ENCODE measurements at places on chromosomes 5 and 9. TPM values are rescaled to one million over a fixed set of nuclear protein-coding genes. Genes with fewer than 3 reads are reported as not detected.

The EDIL3 gene
- total RNA-seq: 14.4 TPM

The PRXL2C gene
- total RNA-seq: 24.5 TPM

DNA sequence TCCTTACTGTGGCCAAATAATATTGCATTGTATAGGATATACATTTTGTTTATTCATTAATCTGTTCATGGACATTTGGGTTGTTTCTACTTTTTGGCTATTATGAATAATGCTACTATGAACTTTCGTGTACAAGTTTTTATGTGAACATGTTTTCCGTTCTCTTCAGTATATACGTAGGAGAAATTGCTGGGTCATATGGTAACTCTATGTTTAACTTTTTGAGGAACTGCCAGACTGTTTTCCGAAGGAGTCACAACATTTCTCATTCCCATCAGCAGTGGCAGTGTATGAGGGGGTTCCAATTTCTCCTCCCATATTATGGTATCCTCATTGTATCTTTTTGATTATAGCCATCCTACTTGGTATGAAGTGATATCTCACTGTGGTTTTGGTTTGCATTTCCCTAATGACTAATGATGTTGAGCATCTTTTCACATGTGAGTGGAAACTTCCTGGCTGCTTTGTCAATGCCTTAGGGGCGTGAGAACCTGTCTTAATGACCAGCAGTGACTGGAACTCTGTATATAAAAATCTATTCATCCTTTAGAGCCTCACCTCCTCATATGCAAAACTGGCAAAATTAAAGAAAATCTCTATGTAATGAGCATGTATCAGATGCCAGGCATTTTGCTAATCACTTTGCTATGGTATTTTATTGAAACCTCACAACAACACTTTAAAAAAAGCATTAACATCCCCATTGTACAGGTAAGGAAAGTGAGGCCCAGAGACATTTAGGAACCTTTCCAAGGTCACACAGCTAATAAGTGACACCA lies 47.8 kb upstream of the TGFBR1 start:
- DNase-seq: no peak

DNA sequence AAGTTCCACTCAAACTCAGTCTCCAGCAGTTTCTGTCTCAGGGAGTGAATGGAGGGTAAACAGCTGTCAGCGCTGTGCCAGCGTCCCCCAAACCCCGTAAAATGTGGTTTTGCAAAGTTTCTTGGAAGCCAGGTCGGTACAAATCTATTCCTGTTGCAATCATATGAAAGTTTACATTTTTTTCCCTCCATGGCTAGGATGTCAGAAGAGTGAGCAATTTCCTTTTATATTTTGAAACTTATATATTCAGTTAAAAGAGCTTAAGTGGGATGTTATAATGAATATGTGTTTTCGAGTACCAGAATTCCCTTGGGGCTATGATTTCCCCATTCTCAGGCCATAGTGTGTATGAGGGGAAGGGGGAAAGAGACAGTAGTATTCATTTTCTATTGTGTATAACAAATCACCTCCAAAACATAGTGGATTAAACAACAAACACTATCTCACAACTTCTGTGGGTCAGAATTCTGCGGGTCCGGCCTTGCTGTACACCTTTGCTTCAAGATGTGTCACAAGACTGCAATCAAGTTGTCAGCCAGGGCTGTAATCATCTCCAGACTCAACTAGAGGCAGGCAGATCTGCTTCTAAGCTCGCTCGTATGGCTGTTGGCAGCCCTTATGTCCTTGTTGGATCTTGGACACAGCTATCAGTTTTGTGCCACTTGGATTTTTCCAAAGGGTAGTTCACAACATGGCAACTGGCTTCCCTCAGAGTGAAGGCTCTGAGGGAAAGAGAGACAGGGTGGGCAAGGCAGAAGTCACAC lies 107.4 kb downstream of the SNX18 start:
- DNase-seq: no peak

- no peak for DNase-seq
These were observed 113.7 kb downstream of the BAAT start for GRCh38 chr9:101271102-101271501.
